ENCODE measurements at places on chromosomes 1 and 21.

- no peak for DNase-seq
Observed at GRCh38 chr1:6959491-6959890, 174.2 kb downstream of the CAMTA1 start.

GRCh38 chr1:55679971-55680370, 464.8 kb upstream of the USP24 start:
- no peak for DNase-seq

- DNase-seq: no peak
Observed at GRCh38 chr1:5742032-5742431, 250.2 kb downstream of the NPHP4 start.

DNA sequence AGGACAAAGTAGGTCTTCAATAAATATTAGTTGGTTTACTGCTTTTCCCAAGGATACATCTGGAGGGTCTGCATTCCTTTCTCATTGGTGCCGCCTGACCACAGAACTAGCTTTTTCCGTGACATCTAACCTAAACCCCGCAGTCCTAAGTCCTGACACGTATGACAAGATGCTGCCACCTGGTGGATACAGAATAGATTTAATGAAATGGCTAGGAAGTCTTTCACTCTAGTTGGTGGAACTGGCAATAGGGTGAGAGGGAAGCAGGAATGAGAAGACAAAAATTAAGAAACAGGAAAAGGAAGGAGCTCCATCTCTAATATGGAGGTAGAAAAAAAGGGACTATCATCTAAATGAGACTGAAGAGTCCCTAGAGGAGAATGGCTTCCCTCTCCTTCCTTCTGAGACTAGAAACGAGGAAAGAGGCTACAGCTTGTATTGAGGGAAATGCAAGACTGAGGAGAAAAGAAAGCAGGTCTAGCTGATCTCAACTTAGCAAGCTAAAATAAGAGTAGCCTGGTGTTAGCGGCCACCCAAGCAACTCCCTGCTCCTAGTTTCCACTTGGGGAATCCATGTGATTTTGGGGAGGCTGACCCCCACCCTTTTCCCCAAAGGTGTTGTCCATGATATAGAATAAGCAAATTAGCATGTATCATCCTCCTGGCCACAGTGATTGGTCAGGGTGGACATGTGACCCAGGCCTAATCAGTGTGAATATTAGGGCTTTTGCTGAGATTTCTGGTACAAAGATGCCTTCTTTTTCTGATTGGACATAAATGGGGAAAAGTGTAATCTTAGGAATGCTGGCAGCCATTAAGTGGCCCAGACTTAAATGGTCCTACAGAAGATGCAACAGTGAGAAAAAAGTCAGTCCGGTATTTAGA, 5.9 kb downstream of the RFX5 start:
- peak; percentile 28 for DNase-seq

GRCh38 chr1:21020151-21020550, 156.5 kb downstream of the EIF4G3 start:
- no peak for DNase-seq

DNA sequence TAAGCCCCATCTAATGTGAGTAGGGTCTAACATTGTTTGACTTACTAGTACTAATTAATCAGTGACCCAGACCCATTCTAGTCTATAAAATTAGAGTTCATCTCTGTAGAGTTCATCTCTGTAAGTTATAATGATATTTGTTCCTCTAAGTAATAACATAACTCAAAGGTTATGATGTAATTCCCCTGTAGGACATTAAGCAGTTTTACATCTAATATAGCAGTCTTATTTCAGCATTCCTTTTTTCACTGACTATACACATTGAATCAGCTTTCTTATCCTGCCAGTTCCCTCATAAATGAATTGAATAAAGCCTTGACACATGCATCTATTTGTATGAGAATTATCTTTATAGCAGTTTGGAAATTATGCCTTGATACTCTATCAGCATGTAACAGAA, 90.9 kb downstream of the SH3GLB1 start:
- no peak for DNase-seq

DNA sequence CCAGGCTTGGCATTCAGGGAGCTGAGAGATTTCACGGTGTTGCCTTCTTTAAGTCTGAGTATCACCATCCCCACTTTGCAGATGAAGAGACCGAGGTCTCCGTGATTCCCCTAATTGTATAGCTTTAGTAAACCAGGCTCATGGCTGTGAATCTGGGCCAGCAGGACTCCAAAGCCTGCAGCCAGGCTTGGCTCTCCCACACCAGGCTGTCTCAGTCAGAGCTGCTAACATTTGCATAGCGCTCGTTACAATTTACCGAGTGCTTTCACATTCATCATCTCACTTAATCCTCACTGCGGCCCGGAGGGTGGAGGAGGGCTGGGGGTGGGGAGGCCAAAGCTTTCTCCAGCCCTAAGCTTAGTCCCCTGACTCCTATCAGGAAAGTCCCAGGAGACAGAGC, 11.7 kb downstream of the C1orf94 start:
- no peak for DNase-seq

DNA sequence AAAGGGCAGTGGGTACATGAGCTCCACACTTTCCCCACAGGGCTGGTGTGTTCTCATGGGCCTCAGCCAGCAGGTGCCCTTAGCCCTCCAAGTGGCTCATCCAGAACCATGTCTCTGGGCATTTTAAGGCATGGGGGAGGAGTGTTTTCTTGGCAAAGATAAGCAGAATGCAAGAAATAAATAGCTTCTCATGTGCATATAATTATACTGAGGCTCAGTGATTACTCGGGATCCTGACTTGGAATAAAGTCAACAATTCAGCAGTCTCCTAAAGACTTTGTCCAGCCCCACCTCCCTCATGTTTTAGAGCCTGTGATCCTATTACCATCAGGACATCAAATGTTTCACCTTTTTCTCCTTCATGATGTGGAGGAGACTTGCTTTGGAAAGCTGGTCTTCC, 92.7 kb upstream of the COG2 start:
- DNase-seq: no peak
